SJSA1 (cell line): ENCODE measurements at places on chromosomes 7 and 10. TPM values are rescaled to one million over a fixed set of nuclear protein-coding genes. Genes with fewer than 3 reads are reported as not detected.
A peak's percentile ranks its signal among the peaks of the same experiment; 100 is the strongest.

Gene SORCS1
- total RNA-seq, result not detected in 2 replicates

DNA sequence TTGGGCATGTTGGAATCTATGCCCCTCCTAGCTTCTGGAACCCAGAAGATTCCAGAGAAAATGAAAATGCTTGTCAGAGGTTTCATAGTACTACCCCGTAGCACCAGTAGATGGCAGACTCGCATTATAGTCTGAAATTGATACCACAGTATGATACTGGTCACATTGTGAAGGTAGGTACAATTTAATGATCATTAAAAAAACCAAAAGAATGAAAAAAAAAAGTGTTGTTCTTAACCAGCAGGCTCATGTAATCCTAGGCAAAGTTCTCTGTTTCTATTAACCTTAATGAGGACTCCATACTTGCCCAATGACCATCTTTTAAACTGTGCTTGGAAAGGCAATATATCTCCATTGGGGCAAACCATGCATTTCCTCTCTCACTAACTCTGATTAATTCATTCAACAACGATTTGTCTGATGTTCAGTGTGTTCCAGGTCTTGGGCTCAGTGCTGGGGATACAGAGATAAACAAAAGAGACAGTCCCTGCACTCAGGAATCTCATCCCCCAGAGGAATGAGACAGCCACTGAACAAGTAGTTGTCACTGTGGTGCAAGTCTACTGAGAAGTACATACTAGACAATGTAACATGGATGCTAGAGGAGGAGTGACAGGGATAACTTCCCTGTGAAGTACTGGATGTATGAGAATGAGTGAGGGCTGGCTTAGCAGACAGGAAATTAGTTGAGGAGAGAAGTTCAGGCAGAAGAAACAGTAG is 223.5 kb upstream of the PHYHIPL start:
- peak; percentile 53 for DNase-seq

GRCh38 chr7:145169908-145170307 is 334.1 kb upstream of the TPK1 start:
- no peak for DNase-seq

- peak; percentile 79 for DNase-seq
Observed at GRCh38 chr7:150368884-150369747, 494 bp downstream of the REPIN1 start.

DNA sequence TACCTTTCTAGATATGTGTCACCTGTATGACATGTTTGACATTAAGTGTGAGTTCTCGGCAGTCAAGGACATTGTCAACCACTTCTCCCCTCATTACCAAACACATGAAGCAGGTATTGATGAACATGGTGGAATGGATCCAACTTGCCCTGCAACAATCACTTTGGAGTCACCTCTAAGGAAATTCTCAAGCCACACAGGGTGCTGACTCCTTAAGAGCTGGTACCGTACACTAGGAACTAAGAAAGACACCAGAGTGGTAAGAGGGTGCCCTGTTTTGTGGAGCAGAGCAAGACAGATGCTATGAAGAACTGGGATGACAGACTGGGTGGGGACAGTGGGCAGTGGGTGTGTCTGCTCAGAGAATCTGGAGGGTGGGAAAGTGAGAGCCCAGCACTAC is 17.4 kb upstream of the SORBS1 start:
- no peak for DNase-seq

DNA sequence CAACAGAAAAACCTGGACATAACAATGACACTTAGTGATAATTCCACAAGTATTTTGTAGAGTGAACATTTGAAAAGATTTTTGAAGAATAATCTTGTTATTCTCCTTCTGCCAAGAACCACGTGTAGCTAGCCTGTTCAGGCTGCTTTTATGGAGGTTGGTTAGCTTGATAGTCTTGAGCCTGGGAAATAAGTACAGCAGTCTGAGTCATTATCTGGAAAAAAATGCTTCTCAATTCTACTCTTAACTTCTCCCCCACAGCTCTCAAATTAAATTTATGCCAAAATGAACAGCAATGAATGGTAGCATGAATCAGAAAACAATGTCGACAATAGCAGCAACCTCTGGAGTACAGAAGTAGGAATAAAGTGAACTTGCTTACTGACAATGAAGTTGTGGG is 63.2 kb downstream of the GPR37 start:
- no peak for DNase-seq

DNA sequence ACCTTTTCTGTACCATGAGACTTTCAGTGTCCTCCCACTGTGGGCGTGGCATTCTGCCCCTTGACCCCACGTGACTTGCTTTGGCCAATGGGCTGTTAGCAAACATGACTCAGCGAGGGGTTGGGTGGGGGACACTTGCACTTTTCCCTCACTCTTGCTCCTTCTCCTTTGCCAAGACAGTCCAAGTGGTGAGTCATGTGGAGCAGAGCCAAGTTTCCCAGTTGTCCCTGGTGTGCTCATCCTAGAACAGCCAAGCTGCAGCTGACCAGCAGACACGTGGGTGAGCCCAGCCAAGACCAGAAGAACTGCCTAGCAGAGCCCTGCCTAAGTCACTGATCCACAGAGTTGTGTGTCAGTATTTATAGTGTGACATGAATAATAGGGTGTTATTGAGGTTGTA is 82.8 kb upstream of the CPXM2 start:
- DNase-seq, result peak; percentile 41

Gene CPN1
- not detected in 2 replicates for total RNA-seq

- no peak for DNase-seq
Observed at GRCh38 chr7:83413831-83414230, 235.1 kb downstream of the SEMA3E start.

GRCh38 chr7:151244196-151244840 is 4.2 kb downstream of the SMARCD3 start:
- DNase-seq, result peak; percentile 47

- DNase-seq, result no peak
Observed at GRCh38 chr7:143117395-143117794, 14.5 kb upstream of the PIP start.

- DNase-seq, result no peak
Observed at GRCh38 chr7:151794508-151795167, 82.3 kb downstream of the PRKAG2 start.

Gene ZNRF2
- total RNA-seq, result 17.3 and 20.3 TPM in 2 replicates

- DNase-seq, result no peak
Observed at GRCh38 chr7:131431289-131431688, 103.6 kb downstream of the MKLN1 start.

Gene ALOX5
- not detected in 2 replicates for total RNA-seq

DNA sequence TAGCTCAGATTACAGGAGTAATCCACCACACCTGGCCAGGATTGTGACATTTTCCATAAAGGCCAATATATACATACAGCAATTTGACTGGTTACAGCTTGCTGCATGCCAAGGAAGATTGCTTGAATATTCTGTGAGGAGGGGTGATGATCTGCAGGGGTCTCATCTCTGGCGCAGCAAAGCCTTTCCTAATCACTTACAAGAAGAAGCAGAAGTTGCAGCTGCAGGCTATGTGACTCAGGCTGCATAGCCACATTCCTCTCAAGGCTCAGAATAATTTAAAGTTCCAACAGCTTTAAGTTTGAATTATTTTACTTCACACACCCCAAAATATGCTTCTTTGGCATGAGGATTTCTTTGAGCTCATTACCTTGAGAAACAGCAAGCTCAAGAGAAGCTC is 11.4 kb upstream of the RASGEF1A start:
- DNase-seq, result no peak

GRCh38 chr10:17220652-17221100 is 7.4 kb upstream of the VIM start:
- no peak for DNase-seq

Gene IQCE
- 10.9 and 16.1 TPM in 2 replicates for total RNA-seq

Gene RBM48
- total RNA-seq, result 8.1 and 13.2 TPM in 2 replicates

GRCh38 chr10:119989966-119990365 is 97.4 kb downstream of the SEC23IP start:
- no peak for DNase-seq

DNA sequence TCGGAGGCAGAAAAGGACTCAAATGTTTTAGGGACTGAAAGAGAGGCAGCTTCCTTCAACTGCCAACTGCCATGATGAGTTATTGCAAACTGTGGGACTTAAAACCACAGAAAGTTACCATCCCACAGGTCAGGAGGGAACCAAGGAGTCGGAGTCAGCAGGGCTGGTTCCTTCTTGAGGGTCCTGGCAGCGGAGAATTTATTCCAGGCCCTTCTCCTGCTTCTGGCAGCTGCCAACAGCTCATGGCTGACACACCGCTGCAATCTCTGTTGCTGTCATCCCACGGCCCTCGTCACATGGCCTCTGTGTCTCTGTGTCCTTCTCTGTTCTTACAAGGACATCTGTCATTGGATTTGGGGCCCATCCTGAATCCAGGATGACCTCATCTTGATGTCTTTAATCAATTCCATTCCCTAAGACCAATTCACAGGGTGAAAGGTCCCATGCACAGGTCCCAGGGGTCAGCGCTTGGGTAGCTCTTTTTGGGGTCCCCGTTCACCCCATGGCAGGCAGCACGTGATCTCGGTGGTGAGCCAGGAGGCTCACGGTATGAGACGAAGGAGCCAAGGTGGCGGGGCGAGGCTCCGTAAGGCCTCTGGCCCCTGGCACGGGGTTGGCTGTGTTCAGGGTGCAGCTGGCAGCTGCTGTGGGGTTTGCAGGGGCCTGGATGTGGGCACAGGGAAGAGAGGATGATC is 27.4 kb upstream of the PSMG3 start:
- DNase-seq, result no peak

- DNase-seq, result peak; percentile 96
Observed at GRCh38 chr7:3194501-3195141, 106.4 kb upstream of the SDK1 start.

Gene GATA3
- total RNA-seq, result not detected in 2 replicates

GRCh38 chr7:101784292-101785127 is 32.9 kb upstream of the CUX1 start:
- no peak for DNase-seq
